ENCODE measurements at places on chromosomes 12 and 14.

GRCh38 chr12:56751712-56752598 is at the start of gene PRIM1:
Gene PRIM1 (minus strand): TSS chr12:56752323. CDS start chr12:56752298, 25 bp downstream.
- peak; percentile 53 for DNase-seq

- no peak for DNase-seq
Measured at GRCh38 chr14:100828031-100828769, 2.3 kb downstream of the MEG3 start.

DNA sequence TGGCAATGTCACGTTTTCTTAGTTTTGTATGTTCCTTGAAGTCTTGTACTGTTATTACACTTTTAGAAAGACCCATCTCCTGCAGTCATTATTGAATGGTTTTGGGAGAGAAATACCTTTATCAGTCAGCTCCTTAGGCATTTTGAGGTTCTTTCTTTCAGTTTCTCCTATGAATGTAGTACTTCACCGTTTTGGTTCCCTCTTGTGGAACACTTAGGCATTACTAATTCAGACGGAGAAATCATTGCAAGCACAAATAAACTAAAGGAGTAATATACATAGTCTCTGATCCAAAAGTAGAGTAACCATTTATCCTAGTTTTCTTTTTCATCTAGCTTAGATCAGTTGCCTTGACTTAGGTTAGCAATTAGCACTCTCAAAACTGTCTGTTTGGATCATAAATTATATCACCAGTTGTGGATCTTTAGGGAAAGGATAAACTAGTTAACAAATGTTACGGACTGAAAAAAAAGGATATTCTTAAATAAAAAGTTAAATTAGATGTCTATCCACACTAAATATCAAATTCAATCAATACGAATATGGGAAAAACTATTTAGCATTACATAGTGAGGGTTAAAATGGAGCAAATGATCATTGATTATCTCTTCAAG is 1538.3 kb upstream of the SEL1L start:
- no peak for DNase-seq

GRCh38 chr12:24948420-24948756 is 513 bp downstream of the BCAT1 start:
- no peak for DNase-seq

GRCh38 chr14:89801136-89801535 is 153.4 kb downstream of the EFCAB11 start:
- DNase-seq: no peak

- DNase-seq: no peak
Measured at GRCh38 chr14:21037156-21037555, 2.5 kb upstream of the RNASE13 start.

DNA sequence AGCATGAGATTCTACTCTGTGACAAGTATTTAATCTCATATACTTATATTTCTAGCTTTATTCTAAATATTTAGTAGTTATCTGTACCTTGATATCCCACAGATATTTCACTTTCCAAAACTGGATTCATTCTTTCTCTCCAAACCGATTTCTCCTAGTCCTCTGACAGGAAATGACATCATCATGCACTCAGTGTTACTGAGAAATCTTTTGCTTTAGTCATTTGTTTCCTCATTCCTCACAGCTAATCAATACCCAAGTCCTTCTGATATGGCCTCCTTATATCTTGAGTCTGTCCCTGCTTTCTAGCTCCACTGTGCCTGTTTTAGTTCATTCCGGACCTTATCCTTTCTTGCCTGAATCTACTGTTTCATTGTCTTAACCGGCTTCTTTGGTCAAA is 39.4 kb upstream of the E2F7 start:
- no peak for DNase-seq

DNA sequence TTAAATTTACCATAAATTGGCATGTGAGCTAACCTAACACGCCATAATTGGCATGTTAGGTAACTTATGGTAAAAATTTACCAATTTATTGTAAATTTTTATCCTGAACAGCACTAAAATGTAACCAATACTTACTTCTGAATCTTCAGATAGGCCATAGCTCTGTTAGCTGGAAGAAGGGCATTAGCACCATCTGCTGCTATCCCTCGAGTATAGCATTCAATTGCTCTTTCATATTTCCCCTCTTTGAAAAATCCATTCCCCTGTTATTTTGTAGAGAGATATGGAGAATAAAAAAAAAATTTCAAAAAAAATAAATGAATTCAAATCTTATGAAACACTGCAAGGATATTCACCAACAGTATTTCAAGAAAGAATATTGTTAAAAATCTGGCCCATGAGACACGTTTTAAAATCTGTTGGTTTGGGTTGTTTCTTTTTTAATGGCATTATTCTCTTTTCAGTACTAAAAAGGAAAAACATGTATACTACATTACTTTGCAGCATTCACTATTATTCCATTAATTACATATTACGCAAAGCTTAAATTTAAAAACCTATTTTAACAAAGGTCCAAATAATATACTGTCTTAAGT is 19.1 kb downstream of the RPAP3 start:
- DNase-seq: no peak

DNA sequence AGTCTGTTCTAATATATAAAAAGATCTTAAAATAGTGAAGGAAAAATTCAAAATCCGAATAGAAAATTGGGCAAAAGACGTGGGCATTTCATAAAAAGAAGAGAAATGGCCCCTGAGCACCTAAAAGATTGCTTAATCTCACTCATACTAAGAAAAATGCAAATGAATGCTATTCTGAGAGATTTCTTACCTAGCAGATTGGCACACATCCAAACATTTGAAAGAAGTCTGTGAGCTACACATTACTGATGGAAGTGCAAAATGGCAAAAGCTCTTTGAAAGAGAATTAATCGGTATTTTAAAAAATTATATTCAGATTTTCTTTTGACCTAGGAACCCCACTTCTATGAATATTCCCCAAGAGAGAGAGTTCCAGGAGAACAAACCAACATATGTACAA is 280.4 kb upstream of the GARIN6 start:
- DNase-seq: no peak

- DNase-seq: no peak
Measured at GRCh38 chr14:29735459-29735858, 192.2 kb downstream of the PRKD1 start.

- DNase-seq: no peak
Measured at GRCh38 chr12:89537389-89537788, 11.5 kb upstream of the POC1B start.
